ENCODE measurements at places on chromosomes 5 and 9.

- no peak for DNase-seq
Observed at GRCh38 chr5:88256872-88257271, 11.8 kb downstream of the TMEM161B start.

GRCh38 chr5:145478651-145479050 lies 356.5 kb downstream of the PRELID2 start:
- peak; percentile 73 for DNase-seq

GRCh38 chr9:78133751-78134150 lies 102.1 kb upstream of the CEP78 start:
- no peak for DNase-seq

GRCh38 chr5:177306674-177307543 lies 3.3 kb downstream of the PRELID1 start:
- no peak for DNase-seq

GRCh38 chr5:181111010-181111409 lies 20.0 kb downstream of the OR2V1 start:
- no peak for DNase-seq

GRCh38 chr5:8060953-8061429 lies 192.0 kb downstream of the MTRR start:
- no peak for DNase-seq

DNA sequence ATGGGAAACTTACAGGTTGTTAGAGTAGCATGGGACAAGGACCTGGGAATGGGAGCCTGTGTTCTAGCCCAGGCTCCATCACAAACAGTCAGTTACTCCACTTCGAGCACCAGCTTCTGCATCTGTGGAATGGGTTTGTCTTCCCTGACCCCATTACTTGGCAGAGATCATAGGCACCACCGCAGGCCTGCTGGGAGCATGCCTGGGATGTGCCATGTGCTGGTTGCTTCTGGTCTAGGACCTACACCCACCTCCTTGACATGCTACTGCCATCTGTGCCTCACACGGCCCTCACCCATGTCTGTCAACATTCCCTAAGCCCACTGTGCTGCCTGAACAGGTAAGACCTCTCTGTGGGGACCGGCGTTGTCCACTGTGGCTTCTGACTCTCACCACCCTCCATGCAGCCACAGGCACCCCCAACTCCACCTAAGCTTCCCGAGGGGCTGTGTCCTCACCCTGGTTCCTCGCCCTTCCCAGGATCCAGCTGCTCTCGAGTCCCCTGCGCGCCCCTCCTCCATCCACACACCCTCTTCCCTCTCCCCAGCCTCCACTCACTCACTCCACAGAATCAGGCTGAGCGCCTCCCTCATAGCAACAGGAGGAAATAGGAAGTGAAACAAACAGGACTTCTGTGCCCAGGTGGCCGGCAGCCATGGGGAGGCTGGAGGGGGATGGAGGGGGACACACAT lies 85.9 kb upstream of the FAM120A start:
- DNase-seq, result no peak

DNA sequence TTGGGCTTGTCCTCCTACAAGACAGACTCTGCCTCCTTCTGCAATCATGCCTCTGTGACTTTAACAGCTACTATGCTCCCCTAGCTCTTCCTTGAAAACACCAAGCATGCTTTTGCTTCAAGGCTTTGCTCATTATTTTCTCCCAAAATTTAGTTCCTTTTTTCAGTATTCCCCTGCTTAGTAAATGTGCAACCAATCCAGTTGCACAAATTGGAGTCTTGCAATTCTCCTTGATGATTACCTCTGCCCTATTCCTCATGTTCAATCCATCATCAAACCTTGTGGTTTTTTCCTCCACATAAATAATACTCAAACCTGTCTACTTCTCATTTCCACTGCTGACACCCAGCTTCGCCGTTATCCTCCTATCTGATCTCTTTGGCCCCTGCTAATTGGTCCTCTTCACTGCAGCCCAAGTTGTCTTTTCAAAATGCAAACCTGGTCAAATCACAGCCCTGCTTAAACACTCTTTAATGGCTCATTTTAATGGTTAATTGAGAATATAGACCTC lies 296.3 kb downstream of the CWC27 start:
- no peak for DNase-seq

GRCh38 chr9:73824671-73825070 lies 672.5 kb upstream of the RORB start:
- peak; percentile 25 for DNase-seq

DNA sequence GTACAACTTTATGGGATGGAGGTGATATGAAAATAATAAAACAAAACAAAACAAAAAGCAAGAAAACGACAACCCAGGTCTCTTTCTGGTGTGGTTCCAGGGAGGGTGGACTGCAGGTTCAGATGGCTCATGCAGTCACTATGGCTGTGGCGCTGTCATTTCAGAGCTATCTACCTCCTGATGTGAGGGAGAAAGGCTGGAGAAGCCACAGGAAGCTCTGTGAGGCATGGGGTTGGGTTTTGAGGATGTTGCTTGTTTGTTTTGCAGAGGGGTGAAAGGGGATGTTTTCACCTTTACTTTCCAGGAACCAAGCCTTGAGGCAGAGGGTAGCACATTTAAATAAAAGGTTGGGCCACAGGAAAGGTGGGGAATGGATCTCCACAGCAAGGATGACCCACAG lies 18.7 kb downstream of the NIPAL4 start:
- DNase-seq, result no peak

GRCh38 chr5:112634166-112634565 lies 103.5 kb upstream of the APC start:
- peak; percentile 10 for DNase-seq

- no peak for DNase-seq
Observed at GRCh38 chr5:164680812-164681520, 1175.5 kb downstream of the MAT2B start.

GRCh38 chr5:175579742-175580432 lies 78.0 kb upstream of the HRH2 start:
- DNase-seq, result no peak

GRCh38 chr5:113527746-113528145 lies 14.3 kb downstream of the YTHDC2 start:
- no peak for DNase-seq

- DNase-seq, result peak; percentile 95
Observed at GRCh38 chr5:139141446-139142204, 56.5 kb downstream of the SIL1 start.

- DNase-seq, result peak; percentile 26
Observed at GRCh38 chr5:178535299-178536175, 54.7 kb downstream of the COL23A1 start.

DNA sequence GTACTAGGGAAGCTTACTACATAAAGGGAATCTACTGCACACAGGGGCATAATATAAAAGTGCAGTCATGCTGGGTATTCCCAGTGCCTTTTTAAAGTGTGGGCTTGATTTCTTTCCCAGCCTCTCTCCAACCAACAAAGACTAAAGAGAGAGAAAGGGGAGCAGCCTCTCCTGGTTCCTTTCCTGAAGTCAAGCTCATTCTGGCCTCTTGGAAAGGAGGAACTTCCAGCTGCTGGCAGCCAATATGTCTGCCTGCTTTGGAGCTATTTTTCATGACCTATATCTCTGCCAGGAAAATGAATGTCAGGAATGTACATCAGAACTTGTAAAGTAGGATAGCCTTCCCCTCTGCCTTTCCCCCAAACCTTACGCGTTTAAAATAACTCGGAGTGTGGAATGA lies 57.1 kb downstream of the RAB3C start:
- no peak for DNase-seq

GRCh38 chr5:62199792-62200716 lies 106.0 kb upstream of the KIF2A start:
- DNase-seq, result no peak

GRCh38 chr9:74645007-74645639 lies 148.0 kb downstream of the RORB start:
- DNase-seq, result peak; percentile 9

DNA sequence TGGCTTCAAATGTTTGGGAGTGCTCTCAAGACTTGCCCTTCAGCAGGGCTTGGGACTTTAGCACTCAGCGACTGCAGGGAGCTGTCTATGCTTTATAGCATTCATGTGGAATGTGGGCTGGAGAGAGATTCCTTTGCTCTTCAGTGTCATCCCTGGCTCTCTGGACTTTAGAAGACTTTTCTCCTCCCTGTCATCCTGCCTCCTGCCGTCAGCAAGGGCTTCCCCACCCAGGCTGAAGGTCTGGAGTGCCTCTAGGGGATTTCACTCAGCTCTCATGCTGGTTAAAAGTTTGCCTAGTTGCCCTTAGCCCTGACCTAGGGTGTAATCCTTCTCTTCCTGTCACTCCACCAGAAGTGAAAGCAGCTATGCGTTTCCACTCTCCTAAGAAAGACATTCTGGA lies 210.9 kb downstream of the FRMD3 start:
- DNase-seq, result no peak

- no peak for DNase-seq
Observed at GRCh38 chr9:94005272-94005901, 50.2 kb upstream of the BARX1 start.

DNA sequence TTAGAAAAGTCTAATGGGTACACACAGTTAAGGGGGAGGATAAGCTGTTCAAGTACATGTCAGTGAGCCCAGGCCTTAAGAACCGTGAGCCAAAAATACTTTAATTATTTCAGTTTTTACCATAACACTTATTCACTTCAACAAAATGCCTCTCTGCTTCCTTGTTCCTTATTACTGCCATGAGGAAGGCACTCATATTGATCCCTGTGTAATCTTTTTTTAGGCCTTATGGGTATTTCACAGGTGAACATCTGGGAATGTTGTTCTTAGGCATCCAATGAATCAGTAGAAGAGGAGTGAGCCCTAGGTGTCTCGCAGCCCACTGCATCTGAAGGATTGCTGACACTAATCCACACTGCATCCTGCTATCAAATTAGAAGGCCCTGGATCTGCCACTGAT lies 13.5 kb upstream of the DMAC1 start:
- no peak for DNase-seq

Measured in fibroblast of lung (primary cell).